ENCODE measurements at places on chromosomes 1 and 21.

DNA sequence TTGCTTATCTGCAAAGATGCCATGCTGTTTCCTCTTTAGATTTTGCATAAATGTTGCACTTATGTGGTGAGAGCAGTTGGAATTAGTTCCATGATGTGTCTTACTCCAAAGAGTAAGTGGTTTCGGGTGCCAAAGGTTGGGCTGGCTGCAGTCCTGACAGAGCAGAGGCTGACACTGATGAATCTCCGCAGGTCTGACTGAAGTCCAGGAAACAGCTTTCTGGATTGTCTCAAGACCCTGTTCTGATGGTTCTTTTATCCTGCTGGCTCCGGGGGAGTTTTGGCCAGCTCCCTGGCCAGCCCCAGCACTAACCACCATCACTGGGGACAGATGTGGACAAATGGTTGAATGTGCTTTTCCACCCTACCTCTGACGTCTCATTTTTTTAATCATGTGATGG is 207.2 kb upstream of the KIAA0040 start:
- no peaks in the 10 kb centered on the region for H3K4me1 ChIP-seq
- H3K36me3 ChIP-seq = no peaks in the 10 kb centered on the region
- peaks cover 90% of the 10 kb centered on the region for H3K27me3 ChIP-seq
- DNase-seq = no peak
- H3K27ac ChIP-seq = no peak overlapping the region

GRCh38 chr1:152884506-152884905 is 6.4 kb downstream of the SMCP start:
- H3K27me3 ChIP-seq = peaks cover 19% of the 10 kb centered on the region
- no peak overlapping the region for H3K4me3 ChIP-seq
- no peaks in the 10 kb centered on the region for H3K4me1 ChIP-seq
- no peak for DNase-seq
- H3K27ac ChIP-seq = no peak overlapping the region

GRCh38 chr1:50793521-50793920 is 166.5 kb downstream of the FAF1 start:
- no peaks in the 10 kb centered on the region for H3K36me3 ChIP-seq
- H3K27ac ChIP-seq = no peak overlapping the region
- no peaks in the 10 kb centered on the region for H3K4me1 ChIP-seq
- no peak overlapping the region for H3K4me3 ChIP-seq
- H3K27me3 ChIP-seq = no peaks in the 10 kb centered on the region

- H3K27me3 ChIP-seq = no peaks in the 10 kb centered on the region
- H3K4me3 ChIP-seq = no peak overlapping the region
- no peaks in the 10 kb centered on the region for H3K36me3 ChIP-seq
- H3K4me1 ChIP-seq = no peaks in the 10 kb centered on the region
Measured at GRCh38 chr21:34185026-34185750, 111.8 kb downstream of the MRPS6 start.

DNA sequence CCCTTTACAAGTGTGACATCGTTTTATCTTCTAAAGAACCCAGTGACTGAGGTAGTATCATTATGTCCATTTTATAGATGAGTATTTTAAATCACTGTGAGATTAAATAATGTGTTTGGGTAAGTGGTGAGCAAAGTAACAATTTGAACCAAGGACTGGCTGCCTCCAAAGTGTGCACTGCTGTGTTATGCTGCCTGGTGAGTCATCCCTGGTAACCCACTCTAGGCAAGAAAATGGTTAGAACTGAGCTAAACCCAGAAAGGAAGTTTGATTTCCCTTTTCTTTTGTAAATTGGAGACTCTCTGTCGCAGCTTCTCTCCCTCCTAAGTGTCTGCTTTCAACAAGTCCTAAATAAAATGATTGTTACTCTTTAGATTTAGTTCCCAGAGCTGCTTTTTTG is 342.8 kb upstream of the KAZN start:
- H3K4me3 ChIP-seq = no peak overlapping the region
- no peak overlapping the region for H3K27ac ChIP-seq
- DNase-seq = no peak
- no peaks in the 10 kb centered on the region for H3K4me1 ChIP-seq

DNA sequence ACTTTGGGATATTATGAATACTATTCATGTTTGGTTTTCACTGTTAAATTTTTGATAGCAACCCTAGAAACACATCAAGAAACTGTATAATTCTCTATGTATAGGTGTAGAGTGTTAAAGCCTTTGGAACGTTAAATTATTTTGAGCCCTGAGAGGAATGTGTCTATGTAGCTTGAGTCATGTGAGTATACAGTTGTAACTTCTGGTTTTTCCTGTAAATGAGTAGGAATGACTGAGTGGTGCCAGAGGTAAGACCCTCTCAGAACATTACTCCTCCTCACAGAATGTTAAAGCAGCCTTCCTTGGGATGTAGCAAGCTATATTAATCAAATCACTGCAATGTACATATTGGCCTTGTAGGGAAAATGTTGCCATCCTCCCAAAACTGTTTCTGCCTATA is 69.0 kb downstream of the C1orf21 start:
- H3K27ac ChIP-seq = no peak overlapping the region
- H3K36me3 ChIP-seq = no peaks in the 10 kb centered on the region
- H3K27me3 ChIP-seq = no peaks in the 10 kb centered on the region
- H3K4me1 ChIP-seq = peaks cover 13% of the 10 kb centered on the region
- no peak overlapping the region for H3K4me3 ChIP-seq

DNA sequence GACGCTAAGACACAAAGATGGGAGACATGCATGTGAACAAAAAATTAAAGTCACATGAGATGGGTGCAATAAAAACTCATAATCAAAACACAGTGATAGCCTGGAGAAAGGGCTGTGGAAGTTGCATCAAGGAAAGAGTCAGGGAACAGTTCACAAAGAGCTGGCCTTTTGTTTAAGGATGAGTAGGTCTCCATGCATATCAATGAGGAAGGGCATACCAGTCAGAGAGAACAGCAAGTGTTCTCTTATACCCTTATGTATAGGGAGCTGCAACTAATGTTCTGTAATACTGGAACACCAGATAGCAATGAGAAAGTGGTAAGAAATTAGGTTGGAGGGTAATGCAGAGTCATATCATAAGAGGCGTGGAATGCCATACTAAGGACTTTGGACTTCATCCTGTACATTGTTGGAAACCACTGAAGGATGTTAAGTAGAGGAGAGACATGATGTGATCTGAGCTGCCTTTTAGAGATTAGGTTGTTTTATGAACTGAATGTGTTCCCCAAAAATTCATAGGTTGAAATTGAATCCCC is 46.7 kb upstream of the SAMD13 start:
- no peak overlapping the region for H3K4me3 ChIP-seq
- H3K36me3 ChIP-seq = peaks cover 6% of the 10 kb centered on the region
- no peak for DNase-seq
- peak overlapping the region; percentile 70 for H3K27ac ChIP-seq

GRCh38 chr1:84291882-84292655 is 9.4 kb upstream of the SAMD13 start:
- DNase-seq = no peak
- H3K4me1 ChIP-seq = peaks cover 1% of the 10 kb centered on the region
- no peak overlapping the region for H3K27ac ChIP-seq
- H3K36me3 ChIP-seq = no peaks in the 10 kb centered on the region
- H3K4me3 ChIP-seq = no peak overlapping the region
- H3K27me3 ChIP-seq = no peaks in the 10 kb centered on the region

DNA sequence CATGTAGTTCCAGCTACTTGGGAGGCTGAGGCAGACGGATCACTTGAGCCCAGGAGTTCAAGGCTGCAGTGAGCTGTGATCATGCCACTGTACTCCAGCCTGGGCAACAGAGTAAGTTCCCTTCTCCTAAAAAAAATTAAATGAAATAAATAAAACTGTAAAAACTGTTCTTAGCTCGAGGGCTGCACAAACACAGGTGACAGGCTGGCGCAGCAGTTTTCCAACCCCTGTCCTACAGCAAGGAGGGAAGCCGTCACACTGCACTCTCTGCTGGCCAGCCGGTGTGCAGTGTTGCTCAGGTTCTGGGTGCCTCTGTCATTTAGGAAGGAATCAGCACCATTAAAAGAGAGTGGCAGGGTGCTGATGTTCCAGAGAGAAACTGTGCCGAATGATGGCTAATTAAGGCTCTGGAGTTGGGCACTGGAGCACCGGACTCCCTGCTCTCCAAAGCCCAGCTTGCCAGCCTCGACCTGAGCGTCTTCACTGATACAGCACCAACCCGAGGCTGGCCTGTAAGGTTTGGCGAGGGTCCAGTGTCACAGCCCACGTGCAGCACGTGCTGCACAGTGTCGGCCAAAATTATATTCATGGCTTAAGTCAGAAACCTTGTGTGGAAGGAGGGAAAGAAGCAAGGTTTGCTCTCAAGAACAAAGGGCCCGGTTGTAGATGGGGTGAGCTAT is 26.4 kb upstream of the KCNAB2 start:
- H3K27ac ChIP-seq = no peak overlapping the region
- no peak overlapping the region for H3K4me3 ChIP-seq
- no peaks in the 10 kb centered on the region for H3K36me3 ChIP-seq
- H3K4me1 ChIP-seq = no peaks in the 10 kb centered on the region
- no peaks in the 10 kb centered on the region for H3K27me3 ChIP-seq

GRCh38 chr1:8256321-8256720 is 61.6 kb upstream of the SLC45A1 start:
- no peak overlapping the region for H3K4me3 ChIP-seq
- no peaks in the 10 kb centered on the region for H3K27me3 ChIP-seq
- H3K4me1 ChIP-seq = peaks cover 35% of the 10 kb centered on the region

DNA sequence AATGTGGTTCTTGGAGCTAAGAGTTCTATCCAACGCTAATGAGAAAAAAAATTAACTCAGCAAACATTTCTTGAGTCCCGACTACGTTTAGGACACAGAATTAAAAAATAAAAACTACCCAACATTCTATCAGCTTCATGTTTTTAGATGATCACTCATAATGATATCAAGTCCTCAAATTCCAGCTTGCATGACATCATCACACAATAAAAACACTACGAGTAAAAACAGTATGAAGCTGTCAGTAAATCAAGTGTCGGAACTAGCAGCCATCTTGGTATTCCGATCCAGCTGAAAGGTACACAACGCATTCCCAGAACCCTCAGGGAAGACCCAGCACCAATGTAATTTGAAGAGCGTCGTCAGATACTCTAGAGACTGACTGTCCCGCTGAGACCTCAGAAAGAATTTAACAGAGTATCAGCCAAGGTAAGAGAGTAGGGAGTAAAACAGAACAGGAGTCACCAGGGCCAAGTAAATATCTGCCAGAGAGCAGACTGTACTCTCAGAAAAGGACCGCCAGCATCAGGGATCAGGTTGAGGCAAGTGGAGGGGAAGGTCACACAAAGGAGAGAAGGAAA is 57.0 kb downstream of the NRIP1 start:
- DNase-seq = no peak
- H3K4me1 ChIP-seq = peaks cover 37% of the 10 kb centered on the region
- no peak overlapping the region for H3K27ac ChIP-seq
- H3K27me3 ChIP-seq = no peaks in the 10 kb centered on the region

- no peak overlapping the region for H3K4me3 ChIP-seq
- H3K36me3 ChIP-seq = no peaks in the 10 kb centered on the region
- DNase-seq = no peak
- H3K27me3 ChIP-seq = peaks cover 9% of the 10 kb centered on the region
Measured at GRCh38 chr1:244760471-244760870, 75.0 kb upstream of the COX20 start.

DNA sequence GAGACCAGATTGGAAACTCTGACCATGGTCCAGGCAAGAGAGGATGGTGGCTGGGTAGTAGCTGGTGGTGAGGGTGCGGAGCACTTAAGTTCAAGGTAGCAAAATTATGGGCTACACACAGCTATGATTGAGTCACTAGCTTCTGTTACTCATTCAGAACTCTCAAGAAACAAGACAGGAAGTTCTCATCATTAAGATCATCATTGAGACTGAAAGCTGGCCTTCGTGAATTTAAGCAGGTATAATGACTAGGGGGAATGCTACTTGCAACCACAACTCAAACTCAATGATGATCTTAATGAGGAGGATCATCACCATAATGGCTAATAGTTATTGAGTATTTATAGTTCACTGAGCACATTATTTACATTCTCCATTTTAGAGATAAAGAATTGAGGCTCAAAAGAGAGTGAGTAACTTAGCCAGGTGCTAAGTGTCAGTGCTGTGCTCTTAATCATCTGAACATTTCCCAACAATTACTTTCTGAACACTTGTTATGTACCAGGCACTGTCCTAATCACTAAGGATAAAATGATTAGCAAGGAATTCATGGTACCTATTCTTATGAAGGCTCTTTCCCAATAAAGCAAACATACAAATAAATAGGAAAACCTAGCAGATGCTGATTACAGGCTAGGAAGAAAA is 286.3 kb upstream of the C1orf105 start:
- H3K27me3 ChIP-seq = no peaks in the 10 kb centered on the region
- H3K4me1 ChIP-seq = peaks cover 15% of the 10 kb centered on the region
- no peaks in the 10 kb centered on the region for H3K36me3 ChIP-seq
- peak overlapping the region; percentile 16 for H3K27ac ChIP-seq
- DNase-seq = no peak

GRCh38 chr1:227255086-227255732 is 63.1 kb downstream of the CDC42BPA start:
- H3K27me3 ChIP-seq = no peaks in the 10 kb centered on the region
- H3K4me3 ChIP-seq = no peak overlapping the region
- no peak overlapping the region for H3K27ac ChIP-seq
- no peaks in the 10 kb centered on the region for H3K36me3 ChIP-seq
- H3K4me1 ChIP-seq = peaks cover 11% of the 10 kb centered on the region

DNA sequence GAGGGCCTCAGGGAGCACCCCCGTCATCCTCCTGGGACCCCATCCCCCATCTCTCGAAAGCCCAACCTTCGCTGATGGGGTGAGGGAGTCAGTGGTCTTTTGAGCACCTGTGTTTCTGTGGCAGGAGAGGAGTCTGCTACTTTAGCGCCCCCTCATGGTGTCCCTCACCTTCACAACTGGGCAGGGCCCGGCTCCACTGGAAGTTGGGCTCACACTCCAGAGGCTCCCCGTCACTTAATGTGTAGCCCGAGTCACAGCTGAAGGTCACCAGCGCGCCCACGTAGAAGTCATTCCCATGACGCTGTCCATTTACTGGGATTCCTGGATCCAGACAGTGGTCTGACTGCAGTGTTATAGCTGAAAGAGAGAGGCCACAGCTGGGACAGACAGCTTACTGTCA is 139.5 kb upstream of the HMGB4 start:
- no peak for DNase-seq
- no peaks in the 10 kb centered on the region for H3K27me3 ChIP-seq
- H3K4me1 ChIP-seq = no peaks in the 10 kb centered on the region
- no peak overlapping the region for H3K27ac ChIP-seq
- no peak overlapping the region for H3K4me3 ChIP-seq

DNA sequence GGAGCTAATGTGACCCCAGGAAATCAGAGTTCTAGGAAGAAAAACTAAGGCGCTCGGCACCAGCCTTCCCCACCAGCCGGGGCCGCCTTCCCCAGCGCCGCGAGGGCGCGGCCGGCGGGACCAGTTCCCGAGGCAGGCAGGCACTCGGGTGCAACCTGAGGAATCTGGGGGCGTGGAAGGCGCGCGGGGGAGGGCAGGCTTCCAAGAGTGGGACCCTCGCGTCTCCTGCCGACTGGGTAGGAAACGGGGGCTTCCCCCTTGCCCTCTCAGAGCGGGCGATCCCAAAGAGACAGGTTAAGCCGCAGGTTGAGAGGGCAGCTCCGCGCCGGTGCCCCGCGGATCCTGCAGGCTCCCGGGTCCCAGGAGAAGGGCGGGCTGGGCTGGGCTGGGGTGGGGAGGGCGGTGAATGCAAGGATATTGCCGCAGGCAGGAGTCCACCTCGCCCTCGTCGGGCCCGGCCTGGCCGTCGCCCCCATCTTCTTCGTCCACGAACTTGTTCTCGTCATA is 431 bp downstream of the ARPC5 start:
- H3K27me3 ChIP-seq = peaks cover 10% of the 10 kb centered on the region
- H3K36me3 ChIP-seq = peaks cover 46% of the 10 kb centered on the region
- peaks cover 28% of the 10 kb centered on the region for H3K4me1 ChIP-seq
- DNase-seq = peak; percentile 48

All from Calu3 (cell line).